Suppressor macrophage (primary cell): ENCODE measurements at places on chromosomes 6 and 20.

GRCh38 chr20:4563031-4563430, 158.7 kb upstream of the PRND start:
- no peak for DNase-seq

DNA sequence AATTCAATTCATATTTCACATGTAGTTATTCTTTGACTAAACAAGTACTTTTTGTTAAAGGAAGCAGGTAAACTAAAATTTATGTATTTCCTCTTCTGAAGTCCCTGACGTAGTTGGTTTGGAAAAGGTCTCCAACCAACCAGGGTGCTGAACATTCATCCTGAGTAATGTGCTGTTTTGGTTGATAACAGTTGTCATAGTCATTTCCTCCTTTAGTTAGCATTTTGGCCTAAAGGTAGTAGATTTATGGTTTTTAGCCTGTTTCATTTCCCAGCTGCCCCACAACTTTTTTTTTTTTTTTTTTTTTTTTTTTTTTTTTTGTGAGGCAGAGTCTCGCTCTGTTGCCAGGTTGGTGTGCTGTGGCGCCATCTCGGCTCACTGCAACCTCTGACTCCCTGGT, 382.8 kb upstream of the FLRT3 start:
- DNase-seq, result no peak

DNA sequence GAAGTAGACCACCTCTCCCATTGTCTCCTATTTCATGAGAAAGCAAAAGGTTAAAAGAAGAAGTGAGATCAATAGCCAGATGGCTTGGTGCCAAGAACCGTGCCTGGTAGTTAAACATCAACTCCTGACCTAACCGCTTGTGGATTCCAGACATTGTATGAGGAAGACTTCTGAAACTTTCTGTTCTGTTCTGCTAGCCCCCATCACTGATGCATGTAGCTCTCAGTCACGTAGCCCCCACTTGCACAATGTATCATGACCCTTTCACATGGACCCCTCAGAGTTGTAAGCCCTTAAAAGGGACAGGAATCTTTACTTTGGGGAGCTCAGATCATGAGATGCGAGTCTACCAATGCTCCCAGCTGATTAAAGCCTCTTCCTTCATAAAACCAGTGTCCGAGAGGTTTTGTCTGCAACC, 301.2 kb downstream of the RNGTT start:
- DNase-seq, result no peak

- no peak for DNase-seq
Observed at GRCh38 chr6:18025596-18025995, 38.2 kb upstream of the KIF13A start.

DNA sequence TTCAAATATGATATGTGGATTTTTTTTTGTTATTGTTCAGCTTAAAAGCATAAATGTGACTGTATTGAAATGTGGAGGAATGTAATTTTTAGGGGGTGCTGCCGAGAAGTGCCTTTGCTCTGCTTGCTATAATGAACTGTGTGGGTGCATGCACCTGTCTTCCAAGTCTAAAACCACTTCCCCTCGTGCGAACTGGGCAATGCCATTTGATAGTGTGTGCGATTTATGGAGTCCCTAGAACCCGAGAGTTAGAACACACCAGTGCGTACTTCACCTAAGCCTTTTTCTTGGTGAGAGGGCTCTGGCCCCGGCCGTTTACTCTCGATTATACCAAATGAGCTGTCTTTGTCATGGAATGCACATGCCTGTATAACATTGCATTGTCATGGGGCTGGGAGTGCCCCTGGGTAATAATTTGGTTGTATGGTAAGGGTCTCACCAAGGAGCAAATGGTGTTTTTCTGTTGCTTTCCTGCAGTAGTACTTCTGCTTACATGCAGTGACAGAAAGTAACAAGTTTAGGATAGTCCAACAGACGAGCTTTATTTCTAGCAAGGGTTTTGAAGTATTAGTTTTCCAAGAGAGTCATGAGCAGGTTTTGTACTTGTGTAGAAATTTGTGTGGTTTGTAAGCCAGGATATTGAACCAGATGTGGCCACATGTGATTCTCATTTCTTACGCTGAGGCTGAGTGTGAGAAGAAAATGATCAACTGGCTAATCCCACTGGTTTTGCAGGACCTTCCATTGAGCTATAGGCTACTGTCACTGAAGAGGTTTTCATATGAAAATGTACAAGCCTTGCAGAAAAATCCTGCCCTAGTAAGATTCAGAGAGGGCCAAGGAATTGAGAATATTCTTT, 172.4 kb downstream of the DTNBP1 start:
- DNase-seq, result no peak

DNA sequence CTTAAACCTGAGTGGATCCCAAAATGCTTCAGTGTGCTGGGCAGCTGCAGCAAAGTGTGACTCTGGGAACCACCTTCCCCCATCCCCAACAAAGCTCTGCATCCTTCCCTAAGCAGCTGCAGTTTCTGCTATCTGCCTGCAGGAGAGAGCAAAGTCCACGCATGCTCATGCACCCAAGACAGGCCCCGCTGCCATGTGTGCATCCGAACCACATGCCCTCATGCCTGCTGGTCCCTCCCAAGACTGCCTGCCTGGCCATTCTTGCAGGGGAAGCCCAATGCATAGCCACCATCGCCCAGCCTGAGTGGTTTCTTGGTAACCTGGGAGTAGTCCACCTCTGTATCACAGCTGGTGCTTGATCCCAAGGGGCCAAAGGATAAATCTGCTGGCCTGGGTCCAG, 94.3 kb upstream of the OLIG3 start:
- no peak for DNase-seq

DNA sequence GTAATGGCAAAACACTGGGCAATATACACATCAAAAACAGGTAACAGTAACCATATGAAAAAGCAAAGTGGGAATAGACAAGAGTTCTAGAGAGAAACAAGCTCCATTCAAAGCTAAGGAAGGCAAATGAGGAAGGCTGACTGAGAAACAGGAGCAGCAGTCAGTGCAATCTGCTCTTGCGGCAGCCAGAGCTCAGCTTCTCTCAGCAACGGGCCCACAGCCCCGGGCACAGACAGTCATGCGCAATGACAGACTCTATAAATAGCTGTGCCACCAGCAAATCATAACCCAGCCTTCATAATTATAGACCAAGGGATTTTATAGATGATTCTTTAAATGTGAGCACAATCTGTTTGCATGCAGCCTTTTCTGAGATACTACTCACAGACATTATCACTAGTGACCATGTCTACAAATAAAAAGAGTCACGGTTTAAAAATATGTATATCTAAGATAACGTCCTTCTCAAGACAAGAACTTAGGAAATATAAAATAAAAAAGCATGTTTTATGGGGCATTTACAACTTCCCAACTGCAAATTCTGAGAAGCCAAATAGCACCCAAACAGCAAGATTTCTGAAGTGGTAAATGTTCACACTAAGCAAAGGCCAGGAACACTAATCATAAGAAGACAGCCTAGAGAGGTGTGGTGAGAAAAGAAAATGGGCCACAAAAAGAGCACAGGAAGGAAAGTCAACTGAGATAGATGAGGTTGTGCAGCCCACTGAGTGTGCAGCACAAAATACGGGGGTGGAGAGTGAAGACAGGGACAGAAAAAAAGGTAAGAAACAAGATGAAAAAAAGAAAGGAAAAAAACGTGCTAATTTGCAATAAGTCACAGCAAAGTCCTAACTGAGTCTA, 39.9 kb upstream of the BEND6 start:
- peak; percentile 69 for DNase-seq

- peak; percentile 50 for DNase-seq
Observed at GRCh38 chr6:125906158-125906998, 50.2 kb upstream of the HINT3 start.

DNA sequence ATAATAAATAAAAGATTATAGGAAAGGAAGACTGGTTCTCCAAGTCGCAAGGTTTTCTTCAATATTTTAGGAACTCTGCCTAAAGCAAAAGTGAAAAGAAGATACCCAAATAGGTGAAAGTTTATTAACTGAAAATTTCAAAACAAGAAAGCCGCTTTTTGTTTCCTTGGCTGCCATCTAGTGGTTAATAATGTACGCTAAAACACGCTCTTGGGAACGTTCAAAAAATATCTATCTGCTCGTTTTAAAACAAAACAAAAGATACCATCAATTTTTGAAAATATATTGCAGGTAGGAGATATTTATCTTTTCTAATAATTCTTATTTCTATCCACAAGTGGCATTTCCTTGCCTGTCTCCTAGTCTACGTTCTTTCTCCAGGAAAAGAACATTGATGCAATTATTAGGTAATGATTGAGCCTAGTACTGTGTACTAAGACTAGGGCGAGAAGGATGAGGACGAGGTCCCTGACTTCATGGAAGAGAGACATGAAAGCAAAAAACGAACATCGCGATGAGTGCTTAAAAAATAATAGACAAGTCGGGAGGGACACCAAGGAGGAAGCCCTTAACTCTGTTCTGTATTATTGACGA, 97.2 kb downstream of the SPTLC3 start:
- DNase-seq, result peak; percentile 55

DNA sequence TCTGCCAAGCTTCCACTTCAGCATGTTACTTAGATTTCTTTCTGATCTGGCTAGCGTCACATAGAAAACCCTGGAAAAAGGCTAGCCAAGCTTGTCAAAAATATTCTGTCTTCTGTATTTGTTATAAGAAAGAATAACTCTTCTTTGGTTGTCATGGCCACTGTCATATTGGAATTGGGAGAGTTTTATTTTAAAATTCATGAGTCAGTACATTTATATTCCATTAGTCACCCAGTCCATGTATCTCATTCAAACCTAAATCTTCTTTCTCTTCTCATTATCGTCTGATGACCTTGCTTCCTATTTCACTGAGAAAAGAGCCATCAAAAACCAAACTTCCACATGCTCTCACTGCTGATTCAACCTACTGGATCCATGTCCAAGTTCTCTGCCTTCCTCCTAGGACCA, 65.7 kb downstream of the EPM2A start:
- no peak for DNase-seq

DNA sequence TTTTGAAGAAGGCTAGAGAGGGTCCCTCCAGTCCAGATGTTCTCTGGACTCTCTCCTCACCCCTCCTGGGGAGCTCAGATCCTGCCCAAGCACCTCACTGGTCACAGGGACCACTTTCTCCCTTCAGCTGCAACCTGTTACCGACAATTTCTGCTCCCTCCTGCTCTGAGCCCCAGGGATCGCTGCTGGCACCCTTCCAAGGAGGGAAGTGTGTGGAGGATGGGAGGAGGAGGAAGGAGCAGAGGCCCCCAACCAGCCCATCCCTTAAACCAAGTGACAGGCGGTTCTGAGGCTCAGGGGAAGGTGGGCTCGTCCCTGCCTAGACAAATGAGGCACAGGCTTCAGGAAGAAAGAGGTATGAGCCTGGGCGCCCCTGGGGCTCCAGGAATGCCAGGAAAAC, 13.9 kb downstream of the PMEPA1 start:
- DNase-seq, result no peak

DNA sequence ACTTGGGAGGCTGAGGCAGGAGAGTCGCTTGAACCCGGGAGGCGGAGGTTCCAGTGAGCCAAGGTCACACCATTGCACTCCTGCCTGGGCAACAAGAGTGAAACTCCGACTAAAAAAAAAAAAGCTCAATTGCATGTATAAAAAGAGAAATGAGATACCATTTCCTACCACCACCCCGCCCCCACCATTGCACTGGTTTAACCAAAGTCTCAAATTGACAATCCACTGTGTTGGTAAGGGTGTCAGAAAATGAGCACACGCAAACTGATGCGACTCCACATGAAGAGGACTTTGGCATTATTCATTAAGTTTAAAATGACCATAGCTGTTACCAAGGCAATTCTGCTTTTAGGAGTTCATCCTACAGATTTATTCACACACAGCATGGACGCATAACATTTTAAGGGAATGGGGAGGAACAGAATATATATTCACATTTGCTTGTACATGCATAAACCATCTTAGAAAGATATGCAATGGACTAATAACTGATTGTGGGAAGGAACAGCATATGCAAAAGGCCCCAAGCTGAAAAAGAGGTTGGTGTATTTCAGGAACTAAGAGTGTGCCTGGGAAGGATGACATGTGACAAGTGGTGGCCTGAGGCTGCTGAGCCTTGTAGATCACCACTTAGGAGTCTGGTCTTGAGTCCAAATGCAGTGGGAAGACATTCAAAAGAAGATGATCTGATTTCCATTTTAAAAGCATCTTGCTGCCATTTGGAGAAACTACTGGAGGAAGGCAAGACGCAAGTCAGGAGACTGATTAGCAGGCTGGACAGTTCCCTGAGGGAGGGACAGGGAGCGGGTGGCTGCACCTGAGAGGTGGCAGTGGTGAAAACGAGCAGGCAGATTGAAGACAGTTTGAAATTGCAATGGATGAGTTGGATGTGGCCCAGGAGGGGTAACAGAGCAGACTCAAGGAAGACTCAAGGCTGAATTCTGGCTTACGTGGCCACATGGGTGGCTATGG, 37.2 kb upstream of the PTPN1 start:
- DNase-seq, result peak; percentile 85
